Karpas-422 (cell line): ENCODE measurements at places on chromosomes 3 and 15. TPM values are rescaled to one million over a fixed set of nuclear protein-coding genes. Genes with fewer than 3 reads are reported as not detected.

Gene STT3B
- total RNA-seq, result 124 and 198 TPM in 2 replicates

GRCh38 chr3:81951636-81952035, 190.2 kb upstream of the GBE1 start:
- H3K27me3 ChIP-seq, result no peaks in the 10 kb centered on the region
- no peaks in the 10 kb centered on the region for H3K4me1 ChIP-seq
- DNase-seq, result no peak
- no peaks in the 10 kb centered on the region for H3K36me3 ChIP-seq
- H3K4me3 ChIP-seq, result no peak overlapping the region

GRCh38 chr3:11288786-11289637, 16.8 kb downstream of the ATG7 start:
- H3K27ac ChIP-seq, result peak overlapping the region; percentile 83
- peak overlapping the region; percentile 50 for H3K4me3 ChIP-seq
- H3K4me1 ChIP-seq, result peaks cover 43% of the 10 kb centered on the region

GRCh38 chr3:159548675-159549335, 439.8 kb upstream of the IL12A start:
- H3K36me3 ChIP-seq, result no peaks in the 10 kb centered on the region
- H3K4me1 ChIP-seq, result no peaks in the 10 kb centered on the region
- H3K27ac ChIP-seq, result no peak overlapping the region
- H3K4me3 ChIP-seq, result no peak overlapping the region
- no peaks in the 10 kb centered on the region for H3K27me3 ChIP-seq

DNA sequence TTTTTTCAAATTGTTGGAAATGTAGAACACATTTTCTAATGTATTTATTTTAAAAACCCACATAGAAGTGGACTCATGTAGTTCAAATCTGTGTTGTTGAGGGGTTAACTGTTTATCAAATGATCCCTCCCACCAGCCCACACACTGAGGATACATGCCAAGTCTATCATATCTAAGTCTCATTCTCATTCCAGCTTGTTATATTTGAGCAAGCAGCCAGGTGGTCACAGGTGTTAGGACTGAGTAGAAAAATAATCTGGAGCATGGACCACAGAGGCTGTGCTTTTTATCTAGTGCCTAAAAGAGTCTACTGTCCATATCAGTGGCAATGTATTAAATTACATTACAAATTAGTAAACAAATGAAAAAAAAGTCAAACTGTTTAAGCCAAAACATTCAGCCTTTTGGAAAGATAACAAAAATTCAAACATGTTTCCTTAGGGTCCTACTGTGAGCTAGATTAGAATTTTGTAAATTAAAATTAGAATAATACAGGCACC, 20.7 kb upstream of the SPESP1 start:
- no peaks in the 10 kb centered on the region for H3K36me3 ChIP-seq
- H3K27me3 ChIP-seq, result 0 out of 2 replicates have a peak, but pooled peaks cover 3% of the 10 kb centered on the region
- no peak for DNase-seq
- H3K27ac ChIP-seq, result no peak overlapping the region
- H3K4me1 ChIP-seq, result no peaks in the 10 kb centered on the region
- H3K4me3 ChIP-seq, result no peak overlapping the region

DNA sequence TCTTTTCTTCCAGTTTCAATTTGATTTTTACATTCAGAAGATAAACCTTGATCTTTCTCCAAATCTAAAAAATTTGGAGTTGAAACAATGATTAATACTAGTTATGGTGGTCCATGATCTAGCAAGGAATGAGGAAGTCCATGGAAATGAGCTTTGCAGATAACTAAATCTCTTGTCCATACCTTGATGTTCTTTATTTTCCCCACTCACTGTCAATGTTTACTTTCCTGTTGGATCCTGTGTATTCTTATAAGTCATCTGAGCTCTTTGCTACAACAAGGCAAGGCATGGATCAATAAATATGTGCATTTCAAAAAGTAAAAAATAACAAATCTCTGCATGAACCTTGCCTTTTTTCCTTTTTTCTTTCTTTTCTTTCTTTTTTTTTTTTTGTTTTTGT, 6.2 kb upstream of the MYO1E start:
- H3K36me3 ChIP-seq, result no peaks in the 10 kb centered on the region
- no peak overlapping the region for H3K4me3 ChIP-seq
- H3K27me3 ChIP-seq, result no peaks in the 10 kb centered on the region
- DNase-seq, result no peak
- no peak overlapping the region for H3K27ac ChIP-seq
- no peaks in the 10 kb centered on the region for H3K4me1 ChIP-seq

Gene POLQ
- total RNA-seq, result 9.5 and 10.0 TPM in 2 replicates

GRCh38 chr3:52231502-52232278, 6.2 kb upstream of the TLR9 start:
- DNase-seq, result peak; percentile 93
- peak overlapping the region; percentile 33; the same call in 1 of the 2 replicates for H3K27ac ChIP-seq
- H3K27me3 ChIP-seq, result no peaks in the 10 kb centered on the region
- H3K36me3 ChIP-seq, result peaks cover 5% of the 10 kb centered on the region
- H3K4me1 ChIP-seq, result peaks cover 46% of the 10 kb centered on the region
- no peak overlapping the region for H3K4me3 ChIP-seq

DNA sequence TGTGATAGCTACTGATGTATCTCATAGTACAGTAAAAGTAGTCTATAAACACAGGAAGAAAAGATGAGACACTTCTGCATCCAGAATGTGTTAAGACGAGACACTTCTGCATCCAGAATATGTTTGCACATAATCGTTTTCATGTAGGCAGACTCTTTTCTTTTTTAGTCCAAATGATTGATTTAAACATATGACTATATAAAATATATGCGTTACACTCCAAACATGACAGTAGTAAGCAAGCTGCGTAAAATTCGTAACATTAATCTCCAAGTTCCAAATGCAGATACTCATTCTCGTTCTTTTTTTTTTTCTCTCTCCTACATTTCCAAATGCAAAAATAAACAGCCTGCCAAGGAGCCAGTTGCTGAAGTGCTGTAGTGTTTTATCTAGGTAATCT, 82.6 kb downstream of the FNDC3B start:
- no peak overlapping the region for H3K4me3 ChIP-seq
- DNase-seq, result no peak
- no peak overlapping the region for H3K27ac ChIP-seq
- H3K36me3 ChIP-seq, result no peaks in the 10 kb centered on the region
- H3K4me1 ChIP-seq, result no peaks in the 10 kb centered on the region

Gene PPM1M
- 25.5 and 35.4 TPM in 2 replicates for total RNA-seq

- H3K4me3 ChIP-seq, result no peak overlapping the region
- no peak overlapping the region for H3K27ac ChIP-seq
- DNase-seq, result no peak
- 0 out of 2 replicates have a peak, but pooled peaks cover 5% of the 10 kb centered on the region for H3K4me1 ChIP-seq
- H3K27me3 ChIP-seq, result no peaks in the 10 kb centered on the region
Measured at GRCh38 chr15:63015618-63016017, 26.9 kb upstream of the TPM1 start.

DNA sequence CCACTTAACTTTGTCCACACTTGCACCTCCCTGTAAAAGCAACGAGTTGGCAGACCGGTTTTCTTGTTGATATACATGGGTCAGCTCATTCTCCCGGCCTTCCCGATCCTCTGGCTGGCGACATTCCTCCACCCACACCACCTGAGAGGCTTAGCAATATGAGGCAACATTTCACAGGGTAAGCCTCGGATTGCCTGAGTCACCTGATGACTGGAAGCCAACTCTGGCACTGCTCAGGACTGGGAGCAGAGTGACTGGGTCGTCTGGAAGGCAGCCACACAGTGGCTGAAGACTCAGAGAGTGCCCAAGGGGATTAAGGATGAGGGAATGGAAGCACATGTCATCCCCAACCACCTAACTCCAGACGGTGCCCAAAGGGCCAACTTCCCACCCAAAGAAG, 9.8 kb downstream of the HOMER2 start:
- no peak overlapping the region for H3K4me3 ChIP-seq
- H3K4me1 ChIP-seq, result peaks cover 5% of the 10 kb centered on the region
- no peak overlapping the region for H3K27ac ChIP-seq

Gene FHIT
- not detected in 2 replicates for total RNA-seq

Gene MAP6D1
- 1.2 and 10.8 TPM in 2 replicates for total RNA-seq

GRCh38 chr15:54289590-54290136, 311.4 kb downstream of the UNC13C start:
- H3K27me3 ChIP-seq, result no peaks in the 10 kb centered on the region
- H3K4me1 ChIP-seq, result no peaks in the 10 kb centered on the region
- no peak overlapping the region for H3K27ac ChIP-seq
- DNase-seq, result no peak

- no peaks in the 10 kb centered on the region for H3K27me3 ChIP-seq
- no peak for DNase-seq
- H3K27ac ChIP-seq, result no peak overlapping the region
- no peaks in the 10 kb centered on the region for H3K36me3 ChIP-seq
- no peak overlapping the region for H3K4me3 ChIP-seq
Measured at GRCh38 chr3:21621181-21621651, 129.8 kb downstream of the ZNF385D start.

- H3K27ac ChIP-seq, result no peak overlapping the region
- no peak overlapping the region for H3K4me3 ChIP-seq
- H3K27me3 ChIP-seq, result no peaks in the 10 kb centered on the region
- H3K4me1 ChIP-seq, result no peaks in the 10 kb centered on the region
Measured at GRCh38 chr15:72706266-72706665, 20.3 kb downstream of the BBS4 start.

DNA sequence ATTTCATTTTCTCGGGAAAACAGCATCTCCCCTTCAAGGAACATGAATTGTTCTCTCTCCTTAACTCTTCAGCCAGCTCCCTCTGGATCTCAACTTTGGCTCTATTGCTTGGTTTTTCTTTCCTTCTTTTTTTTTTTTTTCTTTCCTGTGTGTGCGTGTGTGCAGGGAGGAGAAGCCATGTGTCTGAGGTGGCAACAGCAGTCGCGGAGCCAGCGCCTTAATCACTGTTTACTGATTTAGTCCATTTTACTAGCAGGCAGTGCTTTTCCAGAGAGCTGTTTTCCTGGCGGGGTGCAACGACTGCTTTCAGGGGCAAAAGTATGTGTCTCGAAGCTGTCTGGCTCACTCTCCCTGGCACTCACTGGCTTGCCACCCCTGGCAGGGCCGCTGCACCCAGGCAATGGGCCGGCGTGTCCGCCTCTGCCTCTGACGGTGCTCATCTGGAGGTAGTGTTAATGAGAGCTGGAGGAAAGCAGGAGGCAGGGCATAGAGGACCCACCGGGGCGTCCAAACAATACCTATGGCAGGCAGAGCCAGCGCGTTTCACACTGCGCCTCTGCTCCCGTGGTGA, 835.4 kb upstream of the NR2F2 start:
- H3K27me3 ChIP-seq, result no peaks in the 10 kb centered on the region
- DNase-seq, result no peak
- no peaks in the 10 kb centered on the region for H3K4me1 ChIP-seq
- H3K27ac ChIP-seq, result no peak overlapping the region
- H3K4me3 ChIP-seq, result no peak overlapping the region
